ENCODE measurements at places on chromosomes 3 and 15.

DNA sequence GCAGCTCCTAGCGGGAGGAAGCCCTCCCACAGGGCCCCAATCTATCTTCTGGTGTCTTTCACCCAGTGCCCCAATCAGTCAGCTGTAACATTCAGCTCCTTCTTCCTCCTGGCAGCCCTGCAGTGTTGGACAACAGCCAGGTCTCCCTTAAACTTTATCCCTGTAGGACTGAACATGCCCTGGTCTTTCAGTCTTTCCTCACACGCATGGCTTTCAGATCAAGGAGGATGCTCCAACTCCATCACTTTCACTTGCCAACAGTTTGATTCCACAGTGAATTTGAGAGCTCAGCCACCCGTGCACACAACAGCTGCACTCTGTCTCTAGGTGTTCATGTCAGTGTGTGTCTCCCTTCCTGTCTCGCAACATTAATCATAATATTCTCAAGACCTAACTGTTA is 28.5 kb upstream of the LRRC34 start:
- DNase-seq = peak; percentile 11

DNA sequence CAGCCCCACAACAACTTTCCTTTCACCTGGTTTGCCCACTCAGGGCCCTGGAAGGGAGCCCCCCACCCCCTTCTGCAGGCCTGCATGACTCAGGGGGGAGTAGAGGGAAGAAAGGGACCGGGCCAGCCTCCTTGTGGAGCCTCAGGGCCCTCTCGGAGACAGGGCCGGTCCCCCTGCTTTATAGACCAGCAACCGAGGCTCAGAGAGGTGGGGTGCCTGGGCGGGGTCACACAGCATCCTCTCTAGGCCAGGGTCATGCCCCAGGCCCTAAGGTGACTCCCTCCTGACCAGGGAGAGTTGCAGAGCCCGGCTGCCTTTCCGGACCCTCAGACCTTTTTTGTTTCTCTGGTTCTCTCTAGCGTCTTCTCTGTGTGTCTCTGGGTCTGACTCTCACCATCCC is 211.3 kb downstream of the TBC1D2B start:
- no peak for DNase-seq

- DNase-seq = no peak
These were observed 1.9 kb downstream of the ARHGAP31 start for GRCh38 chr3:119295816-119296726.

DNA sequence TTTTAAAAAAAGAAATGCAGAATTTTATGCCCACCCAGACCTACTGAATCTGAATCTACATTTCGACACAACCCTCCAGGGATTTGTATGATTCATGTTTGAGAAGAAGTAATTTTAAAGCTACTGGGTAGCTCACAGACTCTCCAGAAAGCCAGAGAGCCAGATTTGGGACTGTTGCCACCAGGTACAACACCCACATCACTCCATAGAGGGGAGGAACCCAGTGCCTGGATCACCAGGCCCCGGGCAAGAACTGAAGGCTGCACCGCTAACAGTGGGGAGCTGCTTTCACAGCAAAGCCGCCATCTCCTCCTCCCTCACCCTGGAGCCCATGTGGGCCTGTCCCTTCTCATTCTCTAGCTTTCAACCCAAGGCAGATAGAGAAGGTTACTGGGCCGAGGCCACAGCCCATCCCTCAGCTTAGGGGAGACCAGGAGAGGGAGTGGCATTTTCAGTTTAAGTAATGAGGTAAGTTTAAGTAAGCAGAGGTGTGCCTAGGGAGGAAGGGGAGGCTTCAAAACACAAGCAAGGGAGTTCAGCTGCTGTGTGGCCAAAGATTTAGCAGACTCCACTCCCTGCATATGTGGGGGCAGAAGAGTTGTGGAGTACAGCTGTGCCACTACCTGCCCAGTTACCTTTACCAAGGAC is 109.8 kb downstream of the IL12A start:
- no peak for DNase-seq

GRCh38 chr15:94335616-94336015 is 104.3 kb downstream of the MCTP2 start:
- DNase-seq = no peak

DNA sequence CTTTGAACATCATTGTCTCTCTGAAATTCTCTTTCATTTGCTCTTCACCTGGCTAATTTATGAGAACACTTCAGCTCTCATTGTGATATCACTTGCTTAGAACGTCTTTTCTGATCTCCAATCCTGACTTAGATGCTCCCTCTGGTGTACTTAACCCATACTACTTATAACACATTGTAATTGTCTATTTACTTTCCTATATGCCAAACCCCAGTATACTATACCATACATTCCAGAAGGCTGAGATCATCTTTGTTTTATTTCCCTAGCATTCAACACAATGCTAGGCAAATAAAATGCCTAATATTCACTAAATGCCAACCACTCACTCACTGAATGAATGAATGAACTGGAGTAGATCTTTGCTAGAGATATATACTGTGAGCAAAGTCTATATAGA is 27.0 kb upstream of the PEX5L start:
- DNase-seq = no peak

DNA sequence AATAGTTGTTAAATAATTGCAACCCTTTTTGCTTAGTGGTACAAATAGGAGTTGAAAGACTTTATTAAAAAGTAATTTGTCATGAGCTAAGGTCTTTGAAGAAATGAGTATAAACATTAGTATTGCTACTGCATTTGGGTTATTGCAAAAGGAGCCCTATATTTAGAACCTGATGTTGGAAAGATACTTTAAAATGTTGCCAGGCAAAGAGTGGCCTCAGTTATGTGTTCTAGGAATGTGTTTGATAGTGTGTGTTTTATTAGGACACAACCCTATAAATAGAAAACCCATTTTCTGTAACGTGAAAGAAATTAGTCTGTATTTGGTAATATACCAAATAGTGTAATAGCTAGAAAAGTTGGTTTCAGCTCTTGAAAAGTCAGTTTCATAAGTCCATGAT is 10.7 kb downstream of the VPS8 start:
- no peak for DNase-seq

DNA sequence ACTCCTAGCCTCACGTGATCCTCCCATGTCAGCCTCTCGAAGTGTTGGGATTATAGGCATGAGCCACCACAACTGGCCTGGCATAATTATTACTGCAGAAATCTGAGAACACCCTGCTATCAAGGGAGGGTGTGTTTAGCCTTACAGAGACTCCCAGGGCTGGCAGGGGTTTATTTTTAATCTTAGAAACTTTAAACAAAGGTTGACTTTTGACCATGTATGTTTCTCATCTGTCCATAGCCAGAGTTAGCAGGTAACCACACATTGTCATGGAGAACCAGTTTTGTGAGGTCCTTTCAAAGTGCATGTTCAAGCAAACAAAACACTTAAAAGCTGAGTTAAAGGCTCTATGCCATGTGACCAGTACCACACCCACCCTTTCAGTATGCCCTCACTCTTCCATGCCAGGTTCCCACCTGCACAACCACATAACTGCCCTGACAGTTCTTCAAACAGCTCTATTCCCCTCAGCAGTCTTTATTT is 11.1 kb downstream of the SIAH2 start:
- no peak for DNase-seq

GRCh38 chr15:69215314-69216035 is 55.0 kb downstream of the GLCE start:
- no peak for DNase-seq

DNA sequence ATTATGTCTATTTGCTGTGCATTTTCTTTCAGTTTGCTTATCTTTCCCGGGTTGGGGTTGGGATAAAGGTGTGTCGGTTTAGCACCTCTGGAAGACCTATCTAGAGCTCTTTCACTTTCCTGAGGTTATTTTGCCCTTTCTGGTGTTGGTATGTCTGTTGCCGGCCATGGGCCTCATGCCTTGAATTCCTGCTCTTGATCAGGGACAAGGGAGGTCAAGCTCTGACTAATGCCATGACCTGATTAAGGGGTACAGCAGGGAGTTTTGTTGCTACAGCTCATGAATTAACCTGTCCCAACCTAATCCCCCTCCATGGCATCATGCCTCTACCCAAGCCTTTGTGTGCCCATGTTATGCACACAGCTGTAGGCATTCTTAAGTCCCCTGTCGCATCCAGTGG is 70.5 kb upstream of the GOLGA6B start:
- no peak for DNase-seq

DNA sequence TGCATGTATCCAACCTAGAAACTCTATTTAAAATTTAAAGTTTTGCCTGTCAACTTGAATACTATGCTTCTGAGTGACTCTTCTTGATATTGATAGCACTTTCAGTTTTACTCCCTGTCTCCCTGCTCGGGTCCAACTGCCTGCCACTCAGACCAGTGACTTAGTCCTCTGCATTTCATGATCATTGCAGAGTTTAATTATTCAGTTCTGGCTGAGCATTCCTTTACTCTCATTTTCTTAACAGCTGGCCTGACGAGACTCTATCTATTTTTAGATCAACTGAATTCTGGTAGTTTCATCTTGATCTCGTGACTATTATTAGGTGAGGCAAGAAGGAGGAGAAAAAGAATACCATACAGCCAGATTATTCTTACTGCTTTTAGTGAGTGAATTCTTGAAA is 617.4 kb downstream of the SI start:
- no peak for DNase-seq

DNA sequence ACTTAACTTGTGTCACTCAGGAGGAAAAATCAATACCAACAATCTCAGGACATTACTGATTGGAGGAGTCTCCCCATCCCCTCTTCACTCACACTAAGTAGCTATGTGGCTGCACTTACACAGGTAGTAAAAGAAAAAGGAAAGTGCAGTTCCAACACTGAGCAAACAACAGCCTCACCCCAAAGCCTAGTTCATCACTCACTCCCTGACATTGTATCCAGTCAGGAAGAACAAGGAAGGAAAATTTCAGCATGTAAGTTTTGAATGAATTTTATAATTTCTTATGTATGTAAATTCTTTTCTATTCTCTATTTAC is 273.4 kb downstream of the IGSF11 start:
- no peak for DNase-seq

GRCh38 chr15:92130244-92130643 is 263.4 kb upstream of the ST8SIA2 start:
- no peak for DNase-seq

GRCh38 chr15:41895491-41895890 is 1.6 kb upstream of the SPTBN5 start:
- DNase-seq = no peak

- no peak for DNase-seq
These were observed 47.8 kb downstream of the SPRED1 start for GRCh38 chr15:38300395-38300794.

- no peak for DNase-seq
These were observed 93.2 kb upstream of the NEDD4 start for GRCh38 chr15:56086566-56086965.

DNA sequence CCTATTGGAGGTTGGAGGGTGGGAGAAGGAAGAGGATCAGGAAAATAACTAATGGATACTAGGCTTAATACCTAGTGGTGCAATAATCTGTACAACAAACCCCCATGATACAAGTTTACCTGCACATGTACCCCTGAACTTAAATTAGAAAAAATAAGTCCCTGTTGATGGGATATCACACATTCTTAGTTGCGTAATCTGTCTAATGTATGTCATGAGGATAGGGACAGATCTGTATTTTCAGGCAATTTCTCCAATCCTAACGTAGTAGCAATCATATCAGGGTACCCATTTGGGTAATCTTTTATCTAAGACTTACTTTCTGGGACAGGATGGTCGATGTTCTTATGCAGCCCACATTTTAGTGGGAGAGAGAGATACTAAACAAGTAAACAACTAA is 239.1 kb upstream of the AZI2 start:
- DNase-seq = no peak

DNA sequence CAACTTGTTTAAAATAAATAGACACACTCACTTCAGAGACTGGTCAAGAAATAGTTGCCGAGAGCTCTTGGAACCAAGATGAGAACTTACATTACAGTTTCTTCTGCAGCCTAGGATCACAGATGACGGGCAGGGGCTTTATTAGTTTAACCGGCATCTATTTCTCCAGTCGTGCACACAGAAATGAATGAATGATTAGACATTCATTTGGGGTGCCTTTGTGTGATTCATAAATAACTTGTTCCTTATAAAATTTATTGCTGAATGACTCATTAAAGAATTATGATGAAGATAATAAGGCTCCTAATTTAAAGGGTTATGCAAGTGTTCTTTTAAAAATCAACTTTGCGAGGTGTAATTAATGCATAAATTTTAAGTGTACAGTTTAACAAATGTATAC is 20.8 kb downstream of the NFKBIZ start:
- no peak for DNase-seq

DNA sequence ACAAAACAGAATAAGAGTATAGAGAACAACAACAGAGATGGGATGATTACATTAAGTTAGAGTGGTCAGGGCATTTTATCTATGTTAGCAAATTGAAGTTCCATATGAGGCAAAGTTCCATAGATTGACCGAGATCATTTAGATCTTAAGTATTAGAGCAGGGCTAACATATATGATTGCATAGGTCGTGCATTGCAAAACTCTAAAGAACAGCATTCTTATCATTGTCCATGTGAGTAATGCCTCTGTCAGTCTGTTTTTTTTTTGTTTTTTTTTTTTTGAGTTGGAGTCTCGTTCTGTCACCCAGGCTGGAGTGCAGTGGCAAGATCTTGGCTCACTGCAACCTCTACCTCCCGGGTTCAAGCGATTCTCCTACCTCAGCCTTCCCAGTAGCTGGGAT is 341.7 kb upstream of the KCNH8 start:
- no peak for DNase-seq

GRCh38 chr3:124258057-124258500 is 266.2 kb upstream of the ROPN1 start:
- no peak for DNase-seq

GRCh38 chr3:190772831-190773230 is 89.7 kb downstream of the GMNC start:
- no peak for DNase-seq

DNA sequence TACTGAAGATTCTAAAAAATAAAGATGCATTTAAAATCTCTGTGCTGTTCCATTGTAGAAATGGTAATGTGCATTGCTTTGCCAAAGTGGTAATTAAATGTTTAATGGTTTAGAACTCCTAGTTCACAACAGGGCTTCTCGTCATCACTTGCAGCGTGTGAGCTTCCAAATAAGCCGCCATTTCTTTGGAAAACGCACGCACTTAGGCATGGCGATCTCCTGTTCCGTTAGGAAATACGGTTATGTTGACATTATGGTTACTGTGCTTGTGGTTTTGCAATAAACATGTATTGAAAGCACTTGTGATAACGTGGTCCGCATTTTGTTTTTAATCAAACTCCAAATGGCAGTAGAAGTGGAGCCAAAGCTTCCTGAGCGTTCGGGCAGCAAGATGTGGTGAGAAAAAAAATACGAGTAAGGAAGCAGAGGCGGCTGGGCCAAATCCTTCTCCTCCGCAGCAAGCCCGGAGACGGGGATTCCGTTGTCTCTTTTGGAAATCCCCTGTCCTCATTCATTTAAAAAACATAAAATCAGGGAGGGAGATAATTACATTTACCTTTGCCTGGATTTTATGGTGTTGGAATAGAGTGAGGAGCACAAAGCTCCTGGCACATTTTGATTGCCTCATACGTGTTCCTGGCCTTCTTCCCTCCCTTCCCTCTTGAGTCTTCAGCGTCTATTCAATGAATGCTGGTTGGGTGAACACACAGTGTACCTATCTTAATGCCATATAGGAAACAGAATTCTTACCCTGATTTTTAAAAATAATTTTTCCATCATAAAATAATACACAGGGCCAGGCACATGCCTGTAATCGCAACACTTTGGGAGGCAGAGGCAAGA is 97.5 kb downstream of the SLC49A4 start:
- no peak for DNase-seq

- no peak for DNase-seq
These were observed 35.4 kb upstream of the KCNMB3 start for GRCh38 chr3:179286331-179286730.

- DNase-seq = peak; percentile 89
These were observed 48.9 kb upstream of the AMOTL2 start for GRCh38 chr3:134423153-134423552.

GRCh38 chr3:116264546-116265319 is 180.6 kb downstream of the LSAMP start:
- no peak for DNase-seq
